ENCODE measurements at places on chromosomes 5 and 9. TPM values are rescaled to one million over a fixed set of nuclear protein-coding genes. Genes with fewer than 3 reads are reported as not detected.

DNA sequence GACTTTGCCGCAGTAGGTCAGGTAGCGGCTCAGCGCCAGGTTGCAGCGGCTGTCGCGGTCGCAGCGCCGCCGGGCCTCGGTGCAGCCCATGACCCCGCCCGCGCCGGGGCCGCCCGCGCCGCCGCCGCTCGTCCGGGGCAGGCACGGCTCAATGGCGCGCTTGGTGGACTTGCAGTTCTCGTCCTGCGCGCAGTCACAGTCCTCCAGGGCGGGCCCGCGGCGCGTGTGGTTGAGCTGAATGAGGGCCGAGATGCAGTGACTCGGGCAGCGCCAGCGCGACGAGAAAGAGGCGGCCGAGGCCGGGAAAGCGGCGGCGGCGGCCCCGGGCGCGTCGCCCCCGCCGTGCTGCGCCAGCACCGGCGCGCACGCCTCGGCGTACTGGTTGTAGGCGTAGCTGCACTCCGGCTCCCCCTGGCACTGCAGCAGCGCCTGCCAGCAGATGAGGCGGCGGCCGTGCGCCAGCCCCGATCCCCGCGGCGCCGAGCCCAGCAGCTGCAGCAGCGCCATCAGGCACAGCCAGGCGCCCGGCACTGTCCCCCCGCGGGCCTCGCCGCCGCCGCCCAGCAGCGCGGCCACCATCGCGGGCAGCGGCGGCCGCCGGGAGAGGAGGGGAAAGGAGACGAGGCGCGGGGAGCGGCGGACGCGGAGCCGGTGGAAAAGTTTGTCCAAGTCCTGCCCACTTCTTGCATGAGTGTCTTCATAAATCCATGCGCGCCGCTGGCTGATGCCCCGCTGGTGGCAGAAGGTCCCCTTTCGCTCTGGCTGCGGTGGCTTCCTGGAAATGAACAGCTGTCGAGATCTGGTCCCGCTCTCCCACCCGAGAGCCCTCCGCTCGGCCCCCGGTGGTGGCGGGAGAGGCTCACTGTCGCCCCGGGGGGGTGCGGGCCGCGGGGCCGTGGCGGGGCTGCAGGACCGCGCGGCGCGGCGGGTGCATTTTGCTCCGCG, 833 bp downstream of the GAS1 start:
- peak; percentile 72 for DNase-seq

The HMCN2 gene
- total RNA-seq = 29.6 TPM

The SERF1B gene
- 71.7 TPM for total RNA-seq

- no peak for DNase-seq
Observed at GRCh38 chr5:175052351-175052750, 328.0 kb downstream of the MSX2 start.

DNA sequence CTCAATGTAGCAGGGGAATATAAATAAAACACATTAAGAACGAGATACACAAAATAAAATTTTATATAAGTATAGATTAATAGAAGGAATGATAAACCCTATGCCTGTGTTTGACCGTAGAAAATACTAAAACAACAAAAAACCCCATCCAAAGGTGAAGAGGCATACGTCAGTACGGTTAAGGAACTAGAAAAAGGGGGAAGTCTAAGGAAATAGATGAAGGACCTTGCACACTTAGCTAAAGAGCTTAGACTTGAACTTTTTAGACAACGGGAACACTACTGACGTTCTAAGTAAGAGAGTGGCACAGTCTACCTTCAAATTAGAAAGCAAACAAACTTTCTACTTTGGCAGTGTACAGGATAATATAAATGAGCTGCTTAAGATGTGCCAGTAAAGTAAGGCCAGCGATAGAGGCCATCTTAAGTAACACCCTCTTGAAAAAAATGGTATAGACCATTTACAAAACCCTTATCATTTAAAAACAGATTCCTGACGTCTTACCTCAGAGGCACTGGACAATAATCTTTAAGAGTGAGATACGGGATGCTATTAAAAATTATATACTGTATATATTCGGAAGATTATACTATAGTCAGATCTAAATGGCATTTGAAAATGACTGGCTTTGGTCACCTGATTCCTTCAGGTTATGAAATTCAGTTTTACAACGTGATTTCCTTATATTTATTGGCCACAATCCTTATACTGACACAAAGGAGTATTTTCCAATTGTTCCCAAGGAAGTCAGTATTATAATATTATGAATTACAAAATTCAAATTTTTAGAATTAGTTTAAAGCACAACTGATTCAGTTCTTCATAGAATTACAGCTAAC, 8.5 kb downstream of the PANK3 start:
- no peak for DNase-seq

DNA sequence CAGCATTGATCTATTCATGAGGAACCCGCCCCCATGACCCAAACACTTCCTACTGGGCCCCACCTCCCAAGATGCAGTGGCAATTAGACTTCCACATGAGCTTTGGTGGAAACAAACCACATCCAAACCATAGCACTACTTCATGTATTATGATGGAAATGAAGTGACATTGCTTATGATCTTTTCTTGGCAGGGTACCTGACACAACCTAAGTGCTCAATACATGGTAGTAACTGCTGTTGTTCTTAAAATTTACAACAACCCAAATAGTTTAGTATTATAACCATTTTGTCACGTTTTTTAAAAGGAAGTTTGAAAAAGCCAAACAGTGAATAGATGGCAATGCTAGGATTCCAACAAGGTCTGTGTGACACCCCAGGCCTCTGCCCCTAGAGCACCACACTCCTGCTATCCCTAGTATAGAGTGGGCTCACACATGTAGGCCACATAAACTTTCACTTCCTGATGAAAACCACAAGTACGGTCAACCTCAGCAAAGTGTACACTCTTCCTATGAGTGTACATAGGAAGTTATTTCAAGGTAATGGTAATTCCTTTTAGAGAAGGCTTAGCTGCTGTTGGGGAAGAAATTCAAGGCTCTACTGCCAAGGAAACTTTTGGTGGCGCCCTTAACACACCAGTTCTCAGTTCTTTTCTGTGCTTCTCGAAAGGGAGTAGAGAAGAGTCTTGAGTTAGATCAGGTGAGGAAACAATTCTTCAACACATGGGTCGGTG, 97.6 kb downstream of the ARSB start:
- no peak for DNase-seq

DNA sequence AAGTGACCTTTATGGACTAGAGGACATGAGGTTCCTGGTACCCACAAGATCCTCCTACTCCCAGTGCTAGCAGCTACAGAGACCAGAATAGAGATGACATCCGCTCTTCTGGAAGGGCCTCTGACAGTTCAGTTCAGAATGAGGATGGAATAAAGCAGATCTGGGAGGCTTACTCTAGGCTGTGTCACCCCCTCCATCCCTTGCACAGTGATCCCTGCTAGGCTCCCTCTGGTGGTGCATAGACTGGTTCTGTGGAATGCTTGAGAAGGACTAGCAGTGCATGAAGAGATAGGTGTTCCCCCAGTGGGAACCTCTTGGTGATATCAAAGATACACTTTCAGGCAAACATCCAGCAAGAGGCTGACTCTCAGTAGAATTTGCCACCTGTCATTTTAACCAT, 83.0 kb downstream of the NPR3 start:
- DNase-seq = no peak

The CTNND2 gene
- 3.6 TPM for total RNA-seq

DNA sequence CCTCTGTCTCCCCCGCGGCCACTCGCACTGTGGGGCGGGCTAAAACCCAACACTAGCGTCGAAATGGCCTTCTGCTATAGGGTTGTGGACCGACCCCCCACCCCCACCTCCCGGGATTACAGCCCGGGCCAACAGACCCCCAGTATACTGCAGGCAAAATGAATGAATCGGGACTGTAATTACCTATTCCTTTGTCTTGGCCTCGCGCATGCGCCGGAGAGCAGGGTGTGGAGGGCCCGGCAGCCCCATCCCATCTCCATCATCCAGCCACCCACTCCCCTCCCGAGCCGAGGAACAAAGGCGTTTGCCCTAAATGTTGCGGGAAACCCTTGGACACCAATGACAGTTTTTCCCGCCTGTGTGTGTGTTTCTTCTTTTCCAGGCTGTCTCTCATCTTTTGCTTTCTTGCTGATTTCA, 1.6 kb downstream of the BASP1 start:
- peak; percentile 53 for DNase-seq

DNA sequence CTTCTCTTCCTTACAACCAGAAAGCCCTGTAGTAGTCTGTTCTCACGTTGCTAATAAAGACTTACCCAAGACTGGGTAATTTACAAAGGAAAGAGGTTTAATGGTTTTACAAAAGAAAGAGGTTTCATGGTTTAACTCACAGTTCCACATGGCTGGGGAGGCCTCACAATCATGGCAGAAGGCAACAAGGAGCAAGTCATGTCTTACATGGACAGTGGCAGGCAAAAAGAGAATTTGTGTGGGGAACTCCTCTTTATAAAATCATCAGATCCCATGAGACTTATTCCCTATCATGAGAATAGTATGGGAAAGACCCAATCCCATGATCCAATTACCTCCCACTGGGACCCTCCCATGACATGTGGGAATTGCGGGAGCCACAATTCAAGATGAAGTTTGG, 164.9 kb downstream of the NR3C1 start:
- no peak for DNase-seq

The PCDHB3 gene
- total RNA-seq = 6.5 TPM

GRCh38 chr9:77433675-77434445, 214.3 kb downstream of the GNA14 start:
- peak; percentile 57 for DNase-seq

The ZDHHC11B gene
- total RNA-seq = not detected

The PCDHB2 gene
- total RNA-seq = 44.9 TPM

The NFIB gene
- 120 TPM for total RNA-seq

DNA sequence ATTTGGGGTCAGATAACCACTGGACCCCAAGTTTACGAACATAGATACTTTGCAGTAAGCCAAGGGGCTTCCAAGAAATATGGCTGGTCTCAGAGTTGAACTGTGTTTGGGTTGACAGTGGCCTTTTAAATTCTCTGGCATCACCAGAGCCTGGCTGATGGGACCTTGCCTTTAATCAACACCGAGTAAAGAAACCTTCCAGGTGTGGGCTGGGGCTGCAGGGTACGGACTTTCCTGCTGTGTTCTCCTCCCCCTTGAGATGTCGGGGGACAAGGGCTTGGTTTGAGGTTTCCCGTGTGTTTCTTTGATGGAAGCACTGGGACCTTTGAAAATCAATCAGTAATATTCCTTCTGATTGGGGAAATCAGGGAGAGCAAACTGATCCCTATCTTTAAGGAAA, 140.1 kb downstream of the MTX3 start:
- DNase-seq = no peak

DNA sequence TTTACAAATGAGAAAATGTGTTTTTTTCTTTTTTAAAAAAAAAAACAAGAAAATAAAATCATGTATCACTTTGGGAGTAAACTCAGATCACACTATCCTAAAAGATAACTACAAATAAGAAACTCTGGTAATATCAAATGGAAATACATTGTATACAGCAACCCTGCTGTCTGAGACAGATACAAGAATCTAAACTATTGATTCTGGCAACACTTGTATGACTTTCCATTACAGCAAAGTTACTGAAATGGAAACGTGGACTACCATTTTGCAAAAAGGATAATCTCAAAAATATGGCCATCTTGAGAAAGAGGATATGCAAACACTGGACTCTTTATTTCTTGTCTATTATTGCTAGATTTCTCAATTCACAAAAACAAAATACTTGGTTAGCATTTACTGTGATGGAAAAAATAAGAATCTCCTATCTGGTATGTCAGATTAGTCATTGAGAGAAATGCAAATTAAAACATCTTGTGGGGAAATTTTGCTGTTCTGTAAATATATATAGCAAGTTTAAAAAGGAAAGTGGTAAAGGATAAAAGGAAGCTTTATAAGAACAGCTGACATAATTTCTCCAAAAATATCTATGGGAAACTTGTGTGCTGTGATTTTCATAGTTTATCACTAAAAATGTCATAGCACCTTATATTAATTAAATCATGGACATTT, 112.9 kb upstream of the FER start:
- no peak for DNase-seq

DNA sequence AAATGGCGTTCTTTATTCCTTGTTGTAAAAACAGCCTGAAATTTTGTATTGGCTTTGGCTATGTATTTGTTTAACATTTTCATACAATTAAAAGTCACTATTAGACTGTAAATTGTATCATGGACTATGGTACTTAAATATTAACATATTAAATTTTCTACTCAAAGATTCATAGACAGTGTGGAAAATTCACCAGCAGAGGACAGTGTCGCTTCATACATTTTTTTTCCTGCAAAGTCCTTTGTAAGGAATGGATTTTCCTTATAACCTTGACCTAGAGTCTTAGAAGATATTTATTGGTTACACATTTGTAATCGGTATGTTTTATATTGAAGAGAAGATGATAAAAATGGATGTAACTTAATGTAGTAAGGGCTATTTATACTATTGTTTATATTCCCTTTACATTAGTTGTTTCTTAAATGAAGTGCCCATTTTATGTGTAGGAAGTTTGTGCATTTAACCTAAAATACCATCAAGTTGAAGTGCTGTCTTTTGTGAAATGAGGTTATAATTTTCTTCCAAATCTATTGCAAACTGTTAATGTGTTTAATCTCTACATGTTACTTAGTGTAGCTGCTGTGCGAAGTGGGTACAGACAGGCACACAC, 150.1 kb downstream of the KDM4C start:
- DNase-seq = peak; percentile 18

The ECSCR gene
- 565 TPM for total RNA-seq

DNA sequence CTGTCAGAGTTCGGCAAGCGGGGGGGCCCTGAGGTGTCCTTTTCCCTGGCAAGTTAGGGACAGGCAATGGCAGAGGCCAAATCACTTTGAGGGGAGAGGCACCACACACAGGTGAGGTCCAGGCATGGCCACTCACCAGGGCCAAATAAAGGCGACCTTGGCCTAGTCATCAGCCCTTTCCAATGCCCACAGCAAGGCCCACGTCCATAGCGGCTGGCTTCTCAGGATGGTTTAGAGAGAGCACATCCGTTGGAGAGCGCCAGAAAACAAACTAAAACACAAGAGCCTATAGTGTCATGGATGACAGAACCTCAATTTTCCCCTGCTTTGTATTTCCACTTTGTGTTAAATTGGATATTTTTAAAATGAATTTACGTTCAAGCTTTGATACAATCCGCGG, 7.0 kb downstream of the CCNJL start:
- DNase-seq = no peak

DNA sequence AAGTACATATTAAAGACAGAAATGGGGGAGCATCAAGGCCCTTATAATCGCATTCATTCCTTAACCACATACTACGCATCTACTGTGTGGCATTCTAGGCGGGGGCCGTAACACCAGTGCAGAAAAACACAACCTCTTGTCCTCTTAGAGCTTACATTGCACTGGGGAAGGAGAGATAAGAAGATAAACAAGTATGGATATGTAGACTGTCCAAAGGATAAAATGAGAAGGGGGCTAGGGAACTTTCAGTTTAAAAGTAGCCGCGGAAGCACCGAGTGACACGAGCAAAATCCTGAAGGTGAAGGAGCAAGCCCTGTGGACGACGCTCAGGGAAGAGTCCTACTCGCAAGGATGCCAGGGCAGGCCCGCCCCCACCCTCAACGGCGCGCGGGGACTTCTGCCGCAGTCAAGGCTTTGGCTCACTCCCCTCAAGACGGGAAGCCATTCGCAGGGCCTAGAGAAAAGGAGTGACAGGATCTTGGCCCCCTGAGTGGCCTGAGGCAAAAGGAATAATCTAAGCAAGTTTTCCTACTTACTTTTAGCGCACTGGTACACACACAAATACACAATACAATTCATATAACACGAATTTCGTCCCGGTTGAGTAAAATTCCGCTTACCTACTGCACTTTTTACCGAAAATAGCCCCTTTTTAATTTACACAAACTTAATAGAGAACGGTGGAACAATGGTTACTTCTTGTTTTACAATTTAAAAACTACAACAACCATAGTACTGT, 1.3 kb upstream of the NIPBL start:
- peak; percentile 57 for DNase-seq

GRCh38 chr5:60355181-60355580, 344.8 kb downstream of the DEPDC1B start:
- DNase-seq = no peak

GRCh38 chr9:106632621-106633020, 230.3 kb upstream of the ZNF462 start:
- DNase-seq = no peak

Measured in endothelial cell (in vitro differentiated cells).